Activated T-cell treated with anti-CD3 and anti-CD28 coated beads for 4 hours (primary cell): ENCODE measurements at places on chromosomes 7 and 10.

GRCh38 chr7:107744345-107744750 lies 406 bp downstream of the CBLL1 start:
- no peak for DNase-seq

GRCh38 chr7:72753781-72754180 lies 74.2 kb downstream of the TYW1B start:
- DNase-seq, result no peak

DNA sequence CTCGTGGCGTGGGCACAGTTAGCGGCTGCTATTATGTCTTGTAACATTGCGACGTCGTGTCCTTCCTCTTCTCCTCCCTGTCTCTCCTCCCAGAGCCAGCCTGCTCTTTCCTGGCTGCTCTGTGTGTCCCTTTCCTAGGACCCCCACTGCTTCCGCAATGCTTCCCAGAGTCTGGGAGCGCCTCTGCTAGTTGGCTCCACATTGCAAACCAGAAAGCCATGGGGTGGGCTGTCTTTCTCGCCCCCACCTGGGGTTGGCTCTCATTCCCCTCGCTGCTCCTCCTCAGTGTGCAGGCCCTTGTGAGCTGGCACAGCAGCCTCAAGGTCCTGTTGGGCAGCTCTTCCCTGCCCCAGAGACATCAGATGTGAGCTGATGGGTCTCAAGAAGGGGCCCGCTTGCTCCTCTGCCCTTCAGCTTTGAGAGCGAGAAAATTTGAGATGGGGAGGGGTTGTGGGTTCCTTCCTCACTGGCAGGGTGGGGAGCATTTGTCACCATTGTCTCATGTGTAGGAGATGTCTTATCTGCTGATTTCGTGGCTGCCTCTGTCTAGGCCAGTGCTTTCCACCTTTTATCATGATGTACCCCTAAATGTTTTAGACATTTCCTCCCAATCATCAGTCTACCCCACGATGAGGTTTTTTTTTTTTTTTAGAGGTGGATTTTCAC lies 3.3 kb downstream of the ADAMTS14 start:
- DNase-seq, result no peak

GRCh38 chr7:84256571-84256971 lies 62.0 kb upstream of the SEMA3A start:
- no peak for DNase-seq

DNA sequence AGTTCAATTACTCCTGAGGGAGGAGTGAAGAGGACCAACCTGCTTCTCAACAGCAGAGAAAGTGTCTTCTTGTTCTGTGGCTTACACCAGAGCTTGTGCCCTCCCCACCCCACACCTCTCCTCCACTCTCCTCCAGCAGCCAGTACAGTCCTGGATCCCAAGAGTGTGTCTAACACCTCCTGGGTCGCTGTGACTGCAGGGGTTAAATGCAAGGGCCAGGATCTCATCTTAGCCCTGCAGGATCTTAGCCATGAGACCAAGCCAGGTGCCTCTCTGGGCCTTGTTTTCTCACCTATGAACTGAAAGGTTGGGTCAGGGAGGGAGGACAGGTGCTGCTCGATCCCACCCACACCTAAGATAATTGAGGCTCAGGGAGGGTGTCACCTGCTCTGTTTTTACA lies 34.5 kb upstream of the MSRB2 start:
- DNase-seq, result no peak

GRCh38 chr7:152564656-152565250 lies 111.2 kb downstream of the XRCC2 start:
- no peak for DNase-seq

DNA sequence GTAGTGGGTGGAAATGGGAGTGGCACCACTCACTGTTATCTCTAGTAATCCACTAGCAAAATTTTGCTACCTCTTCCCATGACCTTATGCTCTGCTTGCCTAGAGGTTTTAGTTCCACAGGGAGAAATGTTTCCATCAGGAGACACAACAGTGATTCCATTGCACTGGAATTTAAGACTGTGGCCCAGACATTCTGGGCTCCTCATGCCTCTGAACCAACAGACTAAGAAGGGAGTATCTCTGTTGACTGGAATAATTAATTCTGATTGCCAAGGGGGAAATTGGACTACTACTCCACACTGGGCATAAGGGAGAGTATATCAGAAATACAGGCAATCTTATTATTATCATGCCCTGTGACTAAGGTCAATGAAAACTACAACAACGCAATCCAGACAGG lies 16.2 kb upstream of the BRAF start:
- DNase-seq, result no peak

GRCh38 chr10:110533149-110533548 lies 34.3 kb upstream of the SMC3 start:
- DNase-seq, result no peak
